ENCODE measurements at places on chromosomes 5 and 9.

- peaks cover 93% of the 10 kb centered on the region for H3K27me3 ChIP-seq
- H3K4me1 ChIP-seq, result no peaks in the 10 kb centered on the region
Observed at GRCh38 chr5:137370096-137371071, 128.7 kb downstream of the SPOCK1 start.

- no peaks in the 10 kb centered on the region for H3K27me3 ChIP-seq
- no peaks in the 10 kb centered on the region for H3K36me3 ChIP-seq
Observed at GRCh38 chr9:31140316-31140715, 1244.1 kb upstream of the ACO1 start.

- H3K27ac ChIP-seq, result peak overlapping the region; percentile 56
- H3K27me3 ChIP-seq, result no peaks in the 10 kb centered on the region
- no peak overlapping the region for H3K4me3 ChIP-seq
- DNase-seq, result no peak
- no peaks in the 10 kb centered on the region for H3K36me3 ChIP-seq
- peaks cover 36% of the 10 kb centered on the region for H3K4me1 ChIP-seq
Observed at GRCh38 chr5:91170266-91170665, 212.9 kb downstream of the ARRDC3 start.

GRCh38 chr5:180153099-180153498 lies 55.9 kb downstream of the RASGEF1C start:
- no peak overlapping the region for H3K27ac ChIP-seq
- H3K4me3 ChIP-seq, result no peak overlapping the region
- H3K4me1 ChIP-seq, result no peaks in the 10 kb centered on the region
- no peak for DNase-seq
- H3K27me3 ChIP-seq, result peaks cover 19% of the 10 kb centered on the region
- no peaks in the 10 kb centered on the region for H3K36me3 ChIP-seq

DNA sequence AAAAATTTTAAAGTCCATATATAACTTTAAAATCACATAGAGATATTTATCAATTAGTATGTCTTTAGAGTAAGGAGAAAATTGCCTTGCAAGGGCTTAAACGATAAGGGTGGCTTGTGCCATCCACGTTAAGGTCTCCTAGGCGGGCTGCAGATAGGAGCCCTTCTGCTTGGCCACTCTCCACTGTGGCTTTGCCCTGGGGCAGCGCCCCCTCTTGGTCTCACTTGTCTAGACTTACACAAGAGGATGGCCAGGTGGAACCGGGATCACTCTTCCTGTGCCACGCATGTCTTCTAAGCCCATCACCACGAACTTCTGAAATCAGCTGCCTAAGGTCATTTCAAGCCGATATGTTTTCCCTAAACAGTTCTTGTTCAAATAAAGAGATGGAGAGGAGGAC lies 2.9 kb downstream of the FPGS start:
- DNase-seq, result peak; percentile 25
- H3K27ac ChIP-seq, result no peak overlapping the region
- H3K27me3 ChIP-seq, result no peaks in the 10 kb centered on the region
- peaks cover 53% of the 10 kb centered on the region for H3K36me3 ChIP-seq

DNA sequence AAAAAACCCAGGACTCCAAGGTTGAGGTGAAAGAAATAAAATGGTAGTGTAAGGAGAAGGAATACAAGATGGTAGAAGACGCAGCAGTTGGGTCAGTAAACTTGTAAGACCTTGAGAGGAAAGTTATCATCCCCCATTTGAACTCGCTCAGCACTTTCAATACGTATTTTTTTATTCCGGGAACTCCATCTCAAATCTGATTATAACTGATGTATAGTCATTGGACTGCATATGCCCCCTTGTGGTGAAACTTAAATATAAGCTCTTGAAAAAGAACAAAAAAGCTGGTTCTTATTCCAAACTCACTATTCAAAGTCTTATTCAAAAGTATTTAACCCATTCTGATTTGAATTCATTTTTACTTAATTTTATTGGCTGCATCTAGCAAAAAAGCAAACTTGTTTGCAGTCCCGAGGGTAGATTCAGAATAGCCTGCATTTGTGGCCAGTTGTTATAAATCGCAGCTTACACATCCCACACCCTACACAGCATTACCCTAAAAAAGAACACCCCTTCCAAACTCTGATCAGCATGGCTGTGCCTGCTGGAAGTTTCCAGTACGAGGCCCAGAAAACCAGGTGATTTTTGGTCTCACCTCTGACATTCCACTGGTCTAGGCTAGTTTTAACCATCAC lies 118.0 kb downstream of the ESM1 start:
- H3K4me3 ChIP-seq, result no peak overlapping the region
- peaks cover 2% of the 10 kb centered on the region for H3K4me1 ChIP-seq
- no peaks in the 10 kb centered on the region for H3K36me3 ChIP-seq
- no peak for DNase-seq
- H3K27me3 ChIP-seq, result peaks cover 46% of the 10 kb centered on the region
- no peak overlapping the region for H3K27ac ChIP-seq

- no peaks in the 10 kb centered on the region for H3K27me3 ChIP-seq
- DNase-seq, result no peak
- H3K4me1 ChIP-seq, result no peaks in the 10 kb centered on the region
- no peak overlapping the region for H3K27ac ChIP-seq
- no peak overlapping the region for H3K4me3 ChIP-seq
Observed at GRCh38 chr5:33837301-33837700, 54.5 kb downstream of the ADAMTS12 start.

DNA sequence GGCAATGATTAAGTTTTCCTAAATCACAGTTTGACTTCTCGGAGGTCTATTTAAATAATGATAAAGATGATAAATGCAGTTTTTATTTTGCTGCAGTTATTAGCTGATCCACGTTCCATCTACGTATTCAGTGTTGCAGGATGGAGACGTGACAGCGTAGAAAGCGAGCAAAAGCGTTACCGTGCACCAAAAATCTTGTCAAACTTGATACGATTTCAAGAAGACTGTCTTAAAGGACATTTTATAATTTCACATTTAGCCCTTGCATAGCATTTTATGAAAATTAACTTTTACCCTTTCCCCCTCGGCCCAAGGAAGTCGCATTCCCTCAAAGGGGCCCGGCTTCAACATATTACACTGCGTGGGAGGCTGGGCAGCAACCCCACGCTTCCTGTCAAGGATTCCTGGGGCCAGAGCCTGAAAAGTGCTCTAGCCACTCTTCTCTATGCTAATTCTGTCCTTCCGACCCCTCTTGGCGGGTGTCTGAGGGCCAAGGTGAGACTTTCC lies 7.1 kb upstream of the PURA start:
- H3K27ac ChIP-seq, result peak overlapping the region; percentile 57
- H3K36me3 ChIP-seq, result peaks cover 27% of the 10 kb centered on the region
- no peak for DNase-seq
- peaks cover 27% of the 10 kb centered on the region for H3K4me1 ChIP-seq
- H3K4me3 ChIP-seq, result peak overlapping the region; percentile 81

GRCh38 chr5:142411656-142412425 lies 87.0 kb upstream of the SPRY4 start:
- H3K4me1 ChIP-seq, result no peaks in the 10 kb centered on the region
- H3K27ac ChIP-seq, result no peak overlapping the region
- H3K27me3 ChIP-seq, result no peaks in the 10 kb centered on the region

DNA sequence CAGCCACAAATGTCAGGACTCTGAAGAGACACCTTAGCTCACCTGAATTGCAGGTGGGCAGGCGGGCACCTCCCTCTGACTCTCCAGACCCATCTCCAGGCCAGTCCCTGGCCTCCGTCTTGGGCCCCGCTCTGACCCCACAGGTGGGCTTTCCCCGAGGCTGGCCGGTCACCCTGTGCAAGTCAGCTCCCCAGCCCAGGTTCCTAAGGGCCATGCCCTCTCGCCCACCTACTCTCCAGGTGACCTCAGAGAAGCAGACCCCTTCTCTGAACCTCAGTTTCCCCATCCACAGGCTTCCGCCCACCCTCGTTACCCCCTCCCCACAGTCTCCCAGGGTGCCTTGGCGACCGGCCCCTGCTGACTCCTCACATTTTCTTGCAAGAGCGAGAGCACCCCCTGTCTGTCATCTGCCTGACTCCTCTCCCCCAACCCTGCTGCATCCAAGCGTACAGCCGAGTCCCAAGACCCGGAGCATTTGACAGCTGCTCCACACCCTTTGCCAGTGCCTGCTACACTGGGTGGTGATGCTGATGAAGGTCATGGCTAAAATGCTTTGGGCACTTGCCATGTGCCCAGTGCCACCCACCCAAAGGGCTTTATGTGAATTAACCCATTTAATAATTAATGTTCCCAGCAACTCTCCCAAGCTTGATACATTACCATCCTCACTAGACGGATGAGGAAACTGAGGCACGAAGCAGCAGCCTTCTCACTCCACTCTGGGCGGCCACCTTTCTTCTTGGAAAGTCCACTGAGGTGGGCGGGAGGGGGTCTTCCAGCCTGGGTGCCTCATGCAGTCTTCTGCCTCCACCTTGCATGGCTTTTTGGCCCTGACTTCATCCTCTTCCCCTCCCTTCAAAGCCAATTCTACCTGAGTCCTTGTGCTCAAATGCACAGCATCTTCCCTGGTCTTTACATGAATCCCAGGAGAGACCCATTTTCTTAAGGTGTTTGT lies 51.1 kb upstream of the ORM1 start:
- H3K4me1 ChIP-seq, result no peaks in the 10 kb centered on the region
- peak; percentile 57 for DNase-seq
- H3K27me3 ChIP-seq, result no peaks in the 10 kb centered on the region
- no peak overlapping the region for H3K4me3 ChIP-seq

GRCh38 chr9:127509261-127509954 lies 58.1 kb downstream of the LRSAM1 start:
- no peaks in the 10 kb centered on the region for H3K4me1 ChIP-seq
- H3K27me3 ChIP-seq, result no peaks in the 10 kb centered on the region
- no peak overlapping the region for H3K27ac ChIP-seq
- peaks cover 32% of the 10 kb centered on the region for H3K36me3 ChIP-seq

- no peak for DNase-seq
- H3K36me3 ChIP-seq, result no peaks in the 10 kb centered on the region
Observed at GRCh38 chr9:20290257-20290656, 332.0 kb downstream of the MLLT3 start.

DNA sequence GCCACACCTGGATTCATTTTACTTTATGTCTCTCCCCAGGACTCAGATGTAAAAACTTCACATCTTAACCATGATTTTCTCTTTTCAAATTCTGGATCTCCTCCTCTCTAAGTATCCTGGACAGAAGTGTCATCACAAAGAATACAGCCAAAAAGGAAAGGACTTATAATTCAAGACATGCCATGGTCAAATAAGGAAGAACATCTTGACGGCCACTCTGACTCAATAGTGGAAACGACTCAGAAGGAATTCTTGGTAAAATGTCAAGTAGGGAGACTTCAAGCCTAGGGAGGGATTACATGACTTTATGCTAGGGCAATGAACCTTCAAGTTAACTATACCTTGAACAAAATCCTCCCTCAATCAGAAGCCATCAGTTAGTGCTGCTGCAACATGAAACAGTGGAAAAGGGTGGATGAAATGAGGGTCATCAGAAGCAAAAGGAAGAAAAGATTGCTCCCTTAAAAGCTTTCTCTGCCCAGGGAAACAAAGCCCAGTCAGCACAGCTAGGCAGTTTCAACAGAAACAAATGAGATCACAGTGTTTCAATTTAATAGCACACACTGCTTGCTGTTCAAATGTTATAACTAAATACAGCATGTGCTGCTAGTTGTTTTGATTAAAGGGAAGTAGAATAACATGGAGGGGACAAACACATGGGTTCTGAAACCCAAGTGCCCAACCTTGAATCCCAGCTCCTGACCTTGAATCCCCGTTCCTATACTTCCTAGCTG lies 101.4 kb downstream of the LPAR1 start:
- DNase-seq, result no peak
- H3K27me3 ChIP-seq, result no peaks in the 10 kb centered on the region
- H3K27ac ChIP-seq, result no peak overlapping the region
- no peaks in the 10 kb centered on the region for H3K4me1 ChIP-seq
- H3K4me3 ChIP-seq, result no peak overlapping the region

DNA sequence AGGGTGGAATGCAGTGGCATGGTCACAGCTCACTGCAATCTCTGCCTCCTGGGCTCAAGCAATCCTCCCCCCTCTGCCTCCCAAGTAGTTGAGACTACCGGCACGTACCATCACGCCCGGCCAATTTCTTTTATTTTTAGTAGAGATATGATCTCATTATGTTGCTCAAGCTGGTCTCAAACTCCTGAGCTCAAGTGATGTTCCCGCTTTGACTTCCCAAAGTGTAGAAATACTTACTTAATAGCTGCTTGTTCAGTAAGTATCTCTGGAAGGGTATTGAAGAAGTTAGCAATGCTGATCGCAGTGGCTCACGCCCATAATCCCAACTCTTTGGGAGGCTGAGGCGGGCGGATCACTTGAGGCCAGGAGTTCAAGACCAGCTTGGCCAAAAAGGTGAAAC lies 35.7 kb upstream of the PLIN2 start:
- H3K27me3 ChIP-seq, result no peaks in the 10 kb centered on the region
- no peak overlapping the region for H3K4me3 ChIP-seq
- H3K4me1 ChIP-seq, result peaks cover 18% of the 10 kb centered on the region
- peaks cover 7% of the 10 kb centered on the region for H3K36me3 ChIP-seq

GRCh38 chr5:80757290-80757689 lies 102.5 kb upstream of the DHFR start:
- no peaks in the 10 kb centered on the region for H3K4me1 ChIP-seq
- DNase-seq, result no peak
- no peaks in the 10 kb centered on the region for H3K36me3 ChIP-seq
- no peak overlapping the region for H3K27ac ChIP-seq

GRCh38 chr5:96004754-96005153 lies 43.1 kb upstream of the ELL2 start:
- no peaks in the 10 kb centered on the region for H3K36me3 ChIP-seq
- no peak overlapping the region for H3K27ac ChIP-seq
- DNase-seq, result no peak
- H3K4me3 ChIP-seq, result no peak overlapping the region

- no peaks in the 10 kb centered on the region for H3K27me3 ChIP-seq
- H3K4me3 ChIP-seq, result no peak overlapping the region
- H3K4me1 ChIP-seq, result no peaks in the 10 kb centered on the region
- no peak overlapping the region for H3K27ac ChIP-seq
Observed at GRCh38 chr5:175393897-175394296, 50.1 kb downstream of the DRD1 start.

DNA sequence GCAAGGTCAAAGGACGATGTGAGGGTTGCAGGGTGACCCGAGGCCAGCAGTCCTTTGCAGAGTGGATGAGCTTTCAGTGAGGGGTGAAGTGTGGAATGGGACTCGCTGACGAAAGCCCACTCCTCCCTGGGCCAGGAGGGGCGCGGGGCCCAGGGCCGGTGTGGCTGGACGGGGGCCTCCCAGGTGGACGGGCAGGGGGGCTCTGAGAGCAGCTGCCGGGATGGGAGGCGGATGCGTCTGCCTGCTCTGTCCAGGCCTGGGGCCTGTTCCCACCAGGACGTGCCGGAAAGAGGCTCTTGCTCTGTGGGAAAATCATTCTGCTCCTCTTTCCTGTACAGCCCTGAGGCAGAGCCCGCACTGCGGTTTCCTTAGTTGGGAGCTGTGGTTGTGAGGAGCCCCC lies 24.3 kb downstream of the IRX4 start:
- H3K27ac ChIP-seq, result no peak overlapping the region
- no peak for DNase-seq
- no peaks in the 10 kb centered on the region for H3K4me1 ChIP-seq
- H3K4me3 ChIP-seq, result no peak overlapping the region

- no peak overlapping the region for H3K27ac ChIP-seq
- no peak for DNase-seq
- peaks cover 68% of the 10 kb centered on the region for H3K27me3 ChIP-seq
- no peak overlapping the region for H3K4me3 ChIP-seq
Observed at GRCh38 chr9:133634081-133634691, 2.0 kb upstream of the DBH start.

GRCh38 chr9:32584784-32585183 lies 11.8 kb upstream of the NDUFB6 start:
- H3K4me3 ChIP-seq, result no peak overlapping the region
- no peaks in the 10 kb centered on the region for H3K36me3 ChIP-seq
- no peaks in the 10 kb centered on the region for H3K27me3 ChIP-seq
- peaks cover 22% of the 10 kb centered on the region for H3K4me1 ChIP-seq
- DNase-seq, result no peak
- H3K27ac ChIP-seq, result no peak overlapping the region

GRCh38 chr9:110330484-110331105 lies 7.1 kb downstream of the TXNDC8 start:
- no peak overlapping the region for H3K27ac ChIP-seq
- no peaks in the 10 kb centered on the region for H3K4me1 ChIP-seq

Measured in Calu3 (cell line).